ENCODE measurements at places on chromosomes 2 and 18.

DNA sequence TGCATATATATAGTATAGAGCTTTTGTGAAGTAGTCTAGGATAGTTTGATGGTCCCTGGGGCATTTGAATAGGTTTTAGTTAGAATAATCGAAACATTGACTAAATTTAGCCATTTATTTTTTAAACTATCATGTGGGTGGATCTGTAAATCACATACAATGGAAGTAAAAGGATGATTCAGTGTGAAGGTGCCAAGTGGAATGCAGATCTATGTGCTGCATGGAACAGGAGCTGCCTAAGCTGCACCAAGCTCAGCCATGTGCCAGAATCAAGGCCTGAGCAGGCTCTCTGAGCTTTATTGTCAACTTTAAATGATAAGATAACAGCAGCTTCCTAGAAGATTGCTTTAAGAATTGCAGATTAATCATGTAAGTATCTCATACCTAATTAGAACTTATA is 1996.2 kb upstream of the PIK3C3 start:
- no peak for DNase-seq

DNA sequence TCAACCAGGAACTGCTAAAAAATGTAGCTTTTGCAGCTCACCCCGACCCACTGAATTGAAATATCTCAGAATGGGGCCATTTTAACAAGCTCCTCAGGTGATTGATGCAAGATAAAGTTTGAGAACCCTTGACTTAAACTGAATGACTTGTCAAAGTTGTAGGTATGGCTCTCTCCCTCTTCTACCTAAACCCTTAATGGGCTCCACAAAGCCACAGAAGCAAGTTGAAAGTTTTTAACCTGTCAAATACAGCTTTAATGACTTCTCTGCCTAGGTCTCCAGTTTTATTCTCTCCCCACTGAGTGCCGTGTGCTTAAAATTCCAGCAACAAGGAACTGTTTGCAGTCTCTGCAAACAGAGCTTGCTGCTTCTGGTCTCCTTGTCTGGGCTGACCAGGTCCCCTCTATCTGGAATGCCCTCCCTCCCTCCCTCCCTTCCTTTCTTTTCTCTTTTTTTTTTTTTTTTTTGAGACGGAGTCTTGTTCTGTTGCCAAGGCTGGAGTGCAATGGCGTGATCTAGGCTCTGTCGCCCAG is 19.7 kb upstream of the RNF125 start:
- no peak for DNase-seq

- DNase-seq, result no peak
Observed at GRCh38 chr18:72128649-72129048, 415.5 kb downstream of the CBLN2 start.

GRCh38 chr18:9803063-9803697 is 82.6 kb upstream of the TXNDC2 start:
- DNase-seq, result no peak

GRCh38 chr2:176931588-176932563 is 280.7 kb upstream of the HNRNPA3 start:
- DNase-seq, result no peak

GRCh38 chr18:59846814-59847490 is 52.8 kb upstream of the PMAIP1 start:
- DNase-seq, result no peak

- no peak for DNase-seq
Observed at GRCh38 chr18:3998698-3999333, 456.3 kb downstream of the DLGAP1 start.

- DNase-seq, result no peak
Observed at GRCh38 chr2:98472132-98472650, 27.5 kb downstream of the INPP4A start.

GRCh38 chr18:44626236-44626635 is 54.5 kb upstream of the SETBP1 start:
- DNase-seq, result no peak

DNA sequence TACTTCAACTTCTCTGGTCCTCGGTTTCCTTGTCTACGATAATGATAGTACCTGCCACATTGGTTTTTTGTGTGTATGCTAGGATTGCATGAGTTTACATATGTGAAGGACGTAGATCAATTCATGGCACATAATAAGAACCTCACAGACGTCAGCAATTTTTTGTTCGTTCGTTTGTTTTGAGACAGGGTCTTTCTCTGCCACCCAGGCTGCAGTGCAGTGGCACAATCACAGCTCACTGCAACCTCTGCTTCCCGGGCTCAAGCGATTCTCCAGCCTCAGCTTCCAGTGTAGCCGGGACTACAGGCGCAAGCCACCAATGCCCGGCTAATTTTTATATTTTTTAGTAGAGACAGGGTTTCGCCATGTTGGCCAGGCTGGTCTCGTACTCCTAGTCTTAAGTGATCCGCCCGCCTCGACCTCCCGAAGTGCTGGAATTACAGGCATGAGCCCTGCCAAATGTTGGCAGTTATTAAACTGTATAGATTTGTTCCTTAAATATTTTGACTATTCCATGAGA is 756 bp upstream of the SLC35F5 start:
- no peak for DNase-seq

DNA sequence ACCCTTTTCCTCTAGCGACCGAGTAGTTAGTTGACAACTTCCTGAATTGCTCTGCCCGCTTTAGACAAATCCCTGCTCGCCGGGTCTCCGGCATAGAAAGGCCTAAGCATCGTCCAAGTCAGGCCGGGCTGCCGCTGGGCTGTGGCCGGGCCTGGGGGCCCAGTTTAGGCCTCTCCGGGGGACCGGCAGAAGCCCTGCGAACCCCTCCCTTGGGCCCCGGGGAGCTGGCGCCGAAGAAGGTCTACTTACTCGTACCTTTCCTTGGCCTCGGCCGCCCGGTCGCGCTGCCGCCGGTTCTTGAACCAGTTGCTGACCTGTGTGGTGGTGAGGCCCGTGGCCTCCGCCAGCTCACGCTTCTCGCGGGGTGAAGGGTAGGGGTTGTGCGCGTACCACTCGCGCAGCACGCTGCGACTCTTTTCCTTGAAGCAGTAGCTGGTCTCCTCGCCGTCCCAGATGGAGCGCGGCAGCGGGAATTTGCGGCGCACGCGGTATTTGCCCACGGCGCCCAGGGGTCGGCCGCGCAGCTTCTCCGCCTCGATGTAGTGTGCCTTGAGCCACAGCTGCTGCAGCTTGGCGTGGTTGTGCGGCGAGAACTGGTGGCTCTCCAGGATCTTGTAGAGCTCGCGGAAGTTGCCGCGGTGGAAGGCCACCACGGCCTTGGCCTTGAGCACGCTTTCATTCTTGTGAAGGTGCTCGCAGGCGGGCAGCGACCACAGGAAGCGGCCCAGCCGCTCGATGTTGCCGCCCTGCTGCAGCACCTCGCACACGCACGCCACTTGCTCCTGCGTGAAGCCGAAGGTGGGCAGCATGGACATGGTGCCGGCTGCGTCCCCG is 739 bp downstream of the SIX2 start:
- no peak for DNase-seq

DNA sequence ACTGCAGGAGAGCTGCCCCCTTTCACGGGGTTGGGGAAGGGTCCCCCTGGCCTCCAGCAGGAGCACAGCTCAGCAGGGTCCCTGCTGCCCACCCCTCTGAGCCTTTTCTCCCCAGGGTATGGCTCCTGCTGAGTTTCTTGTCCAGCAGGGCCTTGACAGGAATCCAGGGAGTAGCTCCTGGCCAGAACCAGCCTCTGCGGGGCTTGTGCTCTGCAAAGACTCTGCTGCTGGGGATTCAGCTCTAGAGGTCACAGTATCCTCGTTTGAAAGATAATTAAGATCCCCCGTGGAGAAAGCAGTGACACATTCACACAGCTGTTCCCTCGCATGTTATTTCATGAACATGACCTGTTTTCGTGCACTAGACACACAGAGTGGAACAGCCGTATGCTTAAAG is 21.2 kb downstream of the FOSL2 start:
- no peak for DNase-seq

- DNase-seq, result peak; percentile 35
Observed at GRCh38 chr18:77065221-77065981, 67.2 kb downstream of the MBP start.

GRCh38 chr18:79484661-79485621 is 89.2 kb downstream of the NFATC1 start:
- no peak for DNase-seq

DNA sequence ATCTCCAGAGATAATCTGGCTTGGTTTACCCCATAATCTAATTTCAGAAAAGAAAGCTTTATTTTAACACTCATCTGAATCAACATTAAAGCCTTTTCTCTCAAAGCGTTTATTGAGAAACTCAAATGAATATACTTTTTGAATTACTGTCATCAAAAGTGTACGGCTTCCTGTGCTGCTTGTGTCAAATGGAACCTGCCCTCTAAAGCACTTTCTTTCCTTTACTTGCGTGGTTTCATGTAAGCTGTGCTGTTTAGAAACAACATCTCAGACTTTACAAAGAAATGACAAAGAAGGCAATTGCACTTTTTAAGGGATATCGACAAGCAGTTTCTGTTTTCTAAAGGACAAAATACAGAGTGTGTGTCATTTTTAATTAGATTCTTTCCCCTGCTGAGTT is 35.1 kb downstream of the CYBRD1 start:
- DNase-seq, result no peak

- DNase-seq, result no peak
Observed at GRCh38 chr2:174552880-174553279, 44.7 kb downstream of the WIPF1 start.

- no peak for DNase-seq
Observed at GRCh38 chr2:6831229-6831628, 34.5 kb downstream of the CMPK2 start.
